ENCODE measurements at places on chromosomes 4 and X. TPM values are rescaled to one million over a fixed set of nuclear protein-coding genes. Genes with fewer than 3 reads are reported as not detected.

The RAB33B gene
- 5.5 TPM for total RNA-seq

The DGKK gene
- not detected for total RNA-seq

GRCh38 chrX:53050841-53051240 lies 2.3 kb downstream of the GPR173 start:
- no peak for DNase-seq

DNA sequence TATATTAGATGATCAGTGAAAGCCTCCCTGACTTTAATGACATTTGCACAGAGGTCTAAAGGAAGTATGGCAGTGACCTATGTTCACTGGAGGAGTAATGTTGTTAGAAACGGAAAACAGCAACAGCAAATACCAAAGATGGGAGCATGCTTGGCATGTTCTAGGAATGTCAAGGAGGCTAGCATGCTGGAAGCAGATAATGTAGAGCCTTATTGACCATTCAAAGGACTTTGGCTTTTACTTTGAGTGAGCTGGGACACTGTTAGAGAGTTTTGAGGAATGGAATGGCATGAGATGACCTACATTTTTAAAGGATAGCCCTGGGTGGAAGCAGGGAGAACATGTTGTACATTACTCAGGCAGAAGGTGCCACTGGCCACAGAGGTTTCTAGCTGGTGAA lies 6.0 kb downstream of the RPA4 start:
- DNase-seq, result no peak

DNA sequence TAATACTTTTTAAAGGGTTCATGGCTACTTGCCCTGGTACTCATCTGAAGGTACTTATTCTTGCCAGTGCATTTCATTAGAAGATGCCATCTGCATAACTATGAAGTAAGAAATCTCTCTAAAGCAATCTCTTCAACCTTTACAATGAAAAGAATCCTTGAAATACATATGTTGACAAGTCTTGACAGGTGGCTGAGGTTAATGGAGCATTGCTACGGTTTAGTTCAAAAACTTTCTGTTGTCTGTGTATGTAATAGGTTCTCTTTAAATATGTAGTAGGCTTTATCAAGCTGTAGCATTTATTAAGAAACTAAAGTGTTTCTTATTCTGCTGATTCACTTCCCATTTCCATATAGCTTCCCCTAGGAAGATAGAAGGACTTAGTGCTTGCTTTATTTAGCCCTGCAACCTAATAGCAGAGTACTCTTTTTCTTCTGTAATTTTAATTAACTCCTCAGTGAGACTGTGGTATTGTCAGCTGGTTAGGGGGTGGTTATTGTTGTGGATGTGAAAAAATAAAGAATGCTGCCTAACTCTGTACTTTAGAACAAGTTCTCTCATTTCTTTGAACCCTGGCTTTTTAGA lies 39.3 kb downstream of the SLAIN2 start:
- no peak for DNase-seq

GRCh38 chr4:147958057-147958456 lies 226.2 kb downstream of the ARHGAP10 start:
- no peak for DNase-seq

GRCh38 chr4:140151699-140152012 lies 2.3 kb downstream of the MAML3 start:
- DNase-seq, result peak; percentile 84

- no peak for DNase-seq
Measured at GRCh38 chr4:24089851-24090534, 200.1 kb upstream of the PPARGC1A start.

DNA sequence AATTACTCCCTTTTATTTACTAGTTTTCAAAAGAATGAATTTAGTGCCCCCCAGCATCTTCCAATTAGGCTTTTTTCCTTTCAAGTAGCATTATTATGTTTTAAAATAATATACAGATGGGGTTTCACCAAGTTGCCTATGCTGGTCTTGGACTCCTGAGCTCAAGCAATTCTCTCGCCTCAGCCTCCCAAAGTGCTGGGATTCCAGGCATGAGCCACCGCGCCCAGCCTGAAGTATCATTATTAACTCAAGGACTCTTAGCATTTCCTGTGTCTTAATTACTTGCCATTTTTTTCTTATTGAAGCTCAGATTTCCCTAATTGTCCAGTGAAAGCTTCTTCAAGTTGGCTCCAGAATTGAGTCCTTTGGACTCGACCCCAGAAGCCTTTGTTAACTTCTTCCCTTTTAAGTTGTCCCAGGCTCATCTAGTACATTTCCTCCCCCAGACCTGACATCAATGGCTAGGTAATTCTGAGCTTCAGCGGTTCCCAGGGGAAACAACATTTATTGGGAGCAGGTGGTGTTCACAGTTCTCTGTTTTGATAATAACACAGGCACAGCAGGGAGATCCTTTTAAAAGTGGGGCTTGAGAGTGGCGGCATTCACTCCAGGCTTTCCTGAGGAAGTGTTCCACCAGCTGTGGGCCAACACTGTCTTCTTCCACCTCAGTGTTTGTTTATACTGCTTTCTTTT lies 10.0 kb downstream of the SAT1 start:
- no peak for DNase-seq
